Activated CD4-positive, alpha-beta T cell treated with anti-CD3 and anti-CD28 coated beads for 4 hours (primary cell): ENCODE measurements at places on chromosomes 12 and 14.
A peak's percentile ranks its signal among the peaks of the same experiment; 100 is the strongest.

DNA sequence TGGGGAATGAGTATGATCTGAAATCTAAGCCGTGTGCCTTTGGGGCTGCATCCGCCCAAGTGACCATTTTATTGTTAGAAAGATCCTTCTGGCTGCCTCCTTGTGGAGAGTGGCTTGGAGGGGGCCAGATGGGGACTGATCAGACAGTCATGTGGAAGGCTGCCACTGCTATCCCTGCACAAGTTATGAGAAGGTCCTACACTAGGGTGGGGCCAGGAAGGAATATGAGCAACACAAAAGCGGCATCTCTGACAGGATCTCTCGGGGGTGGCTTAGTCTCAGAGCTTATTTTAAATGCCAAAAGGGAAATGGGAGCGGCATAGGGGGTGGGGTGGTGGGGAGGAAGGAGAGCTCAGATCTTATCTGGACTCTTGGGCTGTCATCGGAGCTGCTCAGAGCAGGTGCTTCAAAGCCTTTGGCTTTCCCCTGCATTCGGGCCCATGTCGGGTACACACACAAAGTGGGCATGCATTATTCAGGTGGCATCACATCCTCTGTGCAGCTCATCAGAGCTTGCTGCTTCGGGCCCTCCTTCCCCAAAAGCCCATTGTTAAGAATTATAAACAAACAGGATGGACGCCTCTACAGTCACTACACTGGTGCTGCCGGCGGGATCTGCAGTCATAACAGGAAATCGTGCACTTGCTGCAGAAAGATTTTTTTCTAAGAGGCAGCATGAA is 805.4 kb downstream of the VRK1 start:
- peak; percentile 55 for DNase-seq

- DNase-seq, result no peak
Observed at GRCh38 chr12:102417055-102417454, 63.3 kb downstream of the IGF1 start.

GRCh38 chr14:61426048-61426447 is 104.7 kb downstream of the PRKCH start:
- no peak for DNase-seq

GRCh38 chr12:8987685-8988084 is 1.7 kb upstream of the KLRG1 start:
- no peak for DNase-seq

- no peak for DNase-seq
Observed at GRCh38 chr14:26180221-26180620, 417.6 kb downstream of the NOVA1 start.

DNA sequence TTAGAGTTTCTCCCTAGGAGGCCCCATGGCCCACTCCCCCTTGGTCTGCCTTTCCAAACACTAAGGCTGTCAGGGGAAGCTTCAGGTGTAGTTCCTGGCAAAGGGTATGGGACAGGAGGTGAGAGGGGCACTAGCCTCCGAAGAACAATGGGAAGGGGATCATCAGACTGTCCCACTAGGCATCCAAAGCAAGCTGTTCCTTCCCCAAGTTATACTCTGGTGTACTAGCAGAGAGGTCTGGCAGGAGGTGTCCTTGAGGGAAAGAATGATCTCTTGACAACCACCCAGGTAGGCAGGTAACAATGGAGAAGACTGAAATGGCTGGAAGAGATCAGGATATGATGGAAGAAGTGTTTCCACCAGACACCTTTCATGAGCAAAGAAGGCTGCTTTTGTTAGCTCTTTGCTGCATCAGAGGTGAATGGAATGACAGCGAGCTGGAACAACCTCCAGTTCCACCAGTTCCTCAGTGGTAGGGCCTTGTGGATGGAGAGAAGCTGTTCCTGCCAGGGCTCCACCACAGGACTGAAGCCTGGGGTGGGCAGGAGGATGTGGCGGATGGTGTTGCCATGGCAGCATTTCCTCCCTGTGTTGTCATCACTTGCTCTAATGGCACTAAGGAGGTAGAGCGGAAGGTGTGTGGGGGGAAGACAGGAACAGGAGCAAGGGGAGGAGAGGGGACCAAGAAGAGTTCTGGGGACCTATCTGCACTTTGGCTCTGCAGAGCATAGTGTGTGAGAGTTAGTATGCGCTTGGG is 2.3 kb upstream of the AGAP2 start:
- peak; percentile 70 for DNase-seq

DNA sequence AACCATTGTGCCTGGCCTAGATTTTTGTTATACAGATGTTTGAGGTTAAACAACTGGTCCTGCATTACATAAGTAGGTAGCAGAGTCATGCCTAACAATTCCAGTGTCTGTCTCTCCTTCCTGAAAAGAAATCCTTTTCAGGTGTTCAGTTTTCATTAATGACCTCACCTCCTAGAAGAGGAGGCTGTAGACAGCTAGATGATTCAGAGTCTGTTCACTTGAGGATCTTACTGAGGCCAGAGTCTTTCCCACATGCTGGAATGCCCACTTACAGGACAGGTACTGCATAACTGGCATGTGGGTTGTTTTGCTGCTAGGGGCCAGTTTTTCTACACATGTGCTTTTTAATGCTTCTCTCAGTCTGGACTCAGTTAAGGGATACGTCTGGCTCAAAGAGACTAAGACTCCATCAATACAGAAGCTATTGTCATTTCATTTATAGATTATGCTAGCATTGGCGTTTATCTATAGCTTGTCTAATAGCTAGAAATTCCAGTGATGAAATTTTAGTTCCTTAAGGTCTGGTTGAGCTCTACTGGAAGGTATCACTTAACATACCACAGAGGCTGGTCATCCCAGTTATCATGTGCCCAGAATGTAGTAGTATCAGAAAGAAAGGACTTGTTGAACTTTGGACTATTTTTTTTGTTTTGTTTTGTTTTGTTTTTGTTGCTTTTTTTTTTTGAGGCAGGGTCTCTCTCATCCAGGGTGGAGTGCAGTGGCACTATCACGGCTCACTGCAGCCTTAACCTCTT is 206.4 kb downstream of the ERC1 start:
- DNase-seq, result no peak

- DNase-seq, result no peak
Observed at GRCh38 chr14:35883677-35884293, 57.6 kb downstream of the BRMS1L start.
